ENCODE measurements at places on chromosomes 12 and 14.

- no peak for DNase-seq
Measured at GRCh38 chr12:32036477-32037263, 70.0 kb upstream of the BICD1 start.

GRCh38 chr12:132776816-132777568 lies 15.4 kb upstream of the ANKLE2 start:
- peak; percentile 93 for DNase-seq

DNA sequence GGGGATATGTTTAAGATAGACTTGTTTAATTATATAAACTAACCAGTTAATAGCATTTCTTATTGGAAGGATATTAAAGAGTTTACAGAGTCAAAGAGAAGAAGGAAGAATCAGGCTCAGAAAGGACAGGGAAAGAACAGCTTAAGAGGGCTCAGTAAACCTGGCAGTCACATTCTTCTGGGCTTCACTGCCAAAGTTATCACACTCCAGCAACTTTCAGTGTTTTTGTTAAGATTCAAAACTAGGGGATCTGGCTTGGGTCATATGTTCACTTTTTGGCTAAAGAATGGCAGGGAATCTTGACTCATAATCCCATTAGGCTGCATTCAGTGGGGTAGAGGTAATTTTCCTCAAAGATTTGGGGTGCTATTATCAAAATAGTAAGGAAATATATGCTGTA lies 312.3 kb downstream of the RAD51B start:
- DNase-seq: no peak

- DNase-seq: no peak
Measured at GRCh38 chr12:110917467-110917866, 2.9 kb downstream of the MYL2 start.

DNA sequence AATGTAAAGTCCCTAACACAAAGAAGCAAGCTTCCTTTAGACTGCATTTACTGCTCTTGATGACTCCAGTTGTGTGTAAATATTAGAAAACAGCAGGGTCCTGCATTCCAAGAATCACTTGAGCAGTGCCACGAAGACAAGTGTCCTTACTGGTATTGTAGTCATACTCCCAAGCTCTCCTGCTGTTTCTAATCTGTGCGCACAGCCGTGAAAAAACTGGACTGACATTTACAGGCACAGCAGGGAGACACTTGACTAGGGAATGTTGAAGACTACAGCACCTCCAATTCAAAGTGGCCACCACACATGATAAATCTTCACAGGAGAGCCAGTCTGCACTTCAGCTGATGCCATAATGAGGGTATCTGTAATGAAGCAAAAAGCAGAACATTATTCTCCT lies 91.4 kb downstream of the VRK1 start:
- no peak for DNase-seq
